ENCODE measurements at places on chromosomes 11 and 22.

DNA sequence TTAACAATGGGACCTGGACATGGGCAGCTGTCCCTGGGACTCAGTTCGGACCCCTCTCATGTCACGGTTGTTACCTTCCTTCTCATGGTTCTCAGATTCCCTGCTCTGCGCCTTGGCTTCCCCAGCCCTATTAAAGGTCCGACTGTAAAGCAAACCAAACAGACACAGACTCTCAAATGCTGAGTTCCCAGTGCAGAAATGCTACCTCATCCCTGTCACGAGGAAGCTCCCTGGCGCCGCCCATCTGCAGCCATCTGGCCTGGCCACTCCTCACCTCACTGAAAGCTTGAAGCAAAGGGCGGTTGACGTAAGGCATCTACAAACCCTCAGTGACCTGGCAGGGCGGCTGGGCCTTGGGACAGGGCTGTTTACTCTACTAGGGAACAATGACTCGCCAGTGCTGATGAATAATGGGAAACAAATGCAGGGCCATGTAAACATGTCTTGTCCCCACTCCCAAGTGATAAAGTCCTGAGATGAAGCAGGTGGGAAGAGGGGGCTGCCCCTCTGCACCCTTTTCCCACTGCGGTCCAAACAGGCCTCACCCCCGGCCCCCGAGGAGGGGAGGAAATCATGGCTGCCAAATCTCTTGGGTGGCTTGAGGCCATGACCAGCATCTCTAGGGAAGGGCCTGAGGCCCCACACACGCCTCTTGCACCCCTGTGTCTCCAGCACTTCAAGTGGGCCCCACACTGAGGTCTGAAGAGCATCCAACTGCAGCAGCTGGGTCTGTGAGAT, 49.3 kb downstream of the SCUBE1 start:
- DNase-seq, result peak; percentile 44

GRCh38 chr11:133739481-133739880, 105.8 kb downstream of the SPATA19 start:
- no peak for DNase-seq

DNA sequence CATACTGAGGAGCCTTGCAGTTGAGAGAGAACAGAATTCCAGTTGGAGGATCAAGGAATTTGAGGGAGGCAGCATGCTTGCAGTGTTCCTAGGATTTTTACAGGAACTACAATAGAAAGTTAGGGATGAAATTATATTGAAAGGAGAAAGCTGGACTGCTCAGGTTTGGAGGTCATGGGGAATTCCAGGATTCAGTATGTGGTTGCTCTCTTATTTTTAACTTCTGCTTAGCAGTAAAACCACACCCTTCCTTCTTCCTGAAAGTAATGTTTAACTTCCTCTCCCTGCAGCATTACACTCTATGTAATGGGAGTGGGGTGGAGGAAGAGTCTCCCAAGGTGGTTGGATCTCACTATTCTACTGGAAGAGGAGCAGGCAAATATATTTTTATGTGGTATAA, 31.3 kb downstream of the CTNND1 start:
- DNase-seq, result no peak

DNA sequence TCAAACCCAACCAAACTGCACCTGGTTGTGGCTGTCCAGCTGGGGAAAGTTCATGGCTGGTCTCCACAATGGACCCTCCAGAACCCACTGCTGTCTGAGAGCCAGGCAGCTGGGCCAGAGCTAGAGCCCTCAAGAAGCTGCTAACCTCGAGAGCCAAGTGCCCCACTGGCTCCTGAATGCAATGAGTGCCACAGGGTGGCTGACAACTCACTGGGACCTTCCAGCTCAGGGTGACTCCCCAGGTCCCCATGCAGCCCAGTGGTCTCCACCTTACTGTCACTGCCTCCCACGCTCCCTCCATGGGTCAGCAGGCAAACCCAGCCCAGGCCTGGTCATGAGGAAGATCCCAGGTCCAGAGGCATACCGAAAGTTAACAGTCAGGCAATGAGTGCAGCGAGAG, 8.0 kb upstream of the CHST1 start:
- no peak for DNase-seq

DNA sequence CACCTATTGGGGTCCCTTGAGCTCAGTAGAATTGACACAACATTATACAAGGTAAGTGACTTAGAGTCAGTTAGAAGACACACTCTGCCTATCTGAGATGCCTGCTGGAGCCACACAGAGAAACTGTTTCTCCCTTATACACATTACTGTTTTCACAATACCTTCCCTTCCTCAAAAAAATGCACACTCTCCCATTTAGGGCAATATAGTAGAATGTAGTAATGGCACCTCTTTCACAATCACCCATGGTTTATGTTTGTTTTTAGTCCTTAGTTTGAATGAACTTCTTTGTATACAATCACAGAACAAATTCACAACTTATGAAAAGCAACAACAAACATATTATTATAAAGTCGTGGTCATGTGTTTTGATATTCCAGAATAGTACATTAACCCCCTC, 14.3 kb downstream of the OR52H1 start:
- DNase-seq, result no peak

DNA sequence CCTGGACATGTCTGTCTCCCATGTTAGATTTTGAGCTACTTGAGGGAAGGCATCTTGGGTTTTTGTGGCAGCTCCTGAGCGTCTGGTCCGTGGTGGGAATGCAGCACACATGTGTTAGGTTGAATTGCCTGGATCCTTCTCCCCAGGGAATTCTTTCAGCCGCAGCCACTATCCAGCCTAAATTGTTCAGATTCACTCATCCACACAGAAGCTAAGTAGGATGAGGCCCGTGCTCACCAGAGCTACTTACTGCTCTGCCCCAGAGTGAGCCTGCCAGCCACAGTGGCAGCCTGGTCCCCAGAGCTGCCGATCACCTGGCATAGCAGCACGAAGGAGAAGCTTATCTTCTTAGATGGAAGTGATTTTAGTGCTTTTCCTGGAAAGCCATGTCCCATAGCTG, 34.4 kb upstream of the SORL1-AS1 start:
- DNase-seq, result no peak

All from NCI-H446 (cell line).